ENCODE measurements at places on chromosomes 11 and 22.
A peak's percentile ranks its signal among the peaks of the same experiment; 100 is the strongest.

DNA sequence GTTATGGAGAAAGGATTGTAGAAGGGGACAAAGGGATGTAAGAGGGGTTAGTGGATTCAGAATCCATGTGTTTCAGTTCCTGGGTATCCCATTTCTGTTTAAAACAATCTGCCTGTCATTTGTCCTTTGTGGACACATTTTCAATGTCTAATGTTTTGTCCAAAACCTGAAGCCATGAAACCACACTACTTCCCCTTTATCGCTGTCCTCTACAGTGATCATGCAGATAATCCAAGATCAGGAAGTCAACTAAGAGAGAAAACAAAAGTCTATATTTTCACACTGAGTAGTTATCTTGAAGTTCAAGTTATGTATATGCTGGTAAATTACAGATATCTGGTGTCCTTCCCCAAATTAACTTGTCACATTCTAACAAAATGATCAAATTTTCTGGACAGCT is 457.0 kb downstream of the NTM start:
- no peak for DNase-seq

DNA sequence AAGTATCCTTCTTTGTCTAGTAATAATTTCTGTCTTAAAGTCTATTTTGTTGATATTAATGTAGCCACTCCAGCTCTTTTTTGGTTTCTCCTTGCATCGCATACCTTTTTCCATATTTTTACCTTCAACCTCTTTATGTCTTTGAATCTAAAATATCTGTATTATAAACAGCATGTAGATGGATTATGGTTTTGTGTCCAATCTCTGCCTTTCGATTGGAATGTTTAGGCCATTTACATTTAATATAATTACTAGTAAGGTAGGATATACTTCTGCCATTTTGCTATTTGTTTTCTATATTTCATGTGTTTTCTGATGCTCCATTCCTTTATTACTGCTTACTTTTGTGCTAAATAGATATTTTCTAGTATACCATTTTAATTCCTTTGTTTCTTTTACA is 39.5 kb downstream of the TMPRSS5 start:
- no peak for DNase-seq

DNA sequence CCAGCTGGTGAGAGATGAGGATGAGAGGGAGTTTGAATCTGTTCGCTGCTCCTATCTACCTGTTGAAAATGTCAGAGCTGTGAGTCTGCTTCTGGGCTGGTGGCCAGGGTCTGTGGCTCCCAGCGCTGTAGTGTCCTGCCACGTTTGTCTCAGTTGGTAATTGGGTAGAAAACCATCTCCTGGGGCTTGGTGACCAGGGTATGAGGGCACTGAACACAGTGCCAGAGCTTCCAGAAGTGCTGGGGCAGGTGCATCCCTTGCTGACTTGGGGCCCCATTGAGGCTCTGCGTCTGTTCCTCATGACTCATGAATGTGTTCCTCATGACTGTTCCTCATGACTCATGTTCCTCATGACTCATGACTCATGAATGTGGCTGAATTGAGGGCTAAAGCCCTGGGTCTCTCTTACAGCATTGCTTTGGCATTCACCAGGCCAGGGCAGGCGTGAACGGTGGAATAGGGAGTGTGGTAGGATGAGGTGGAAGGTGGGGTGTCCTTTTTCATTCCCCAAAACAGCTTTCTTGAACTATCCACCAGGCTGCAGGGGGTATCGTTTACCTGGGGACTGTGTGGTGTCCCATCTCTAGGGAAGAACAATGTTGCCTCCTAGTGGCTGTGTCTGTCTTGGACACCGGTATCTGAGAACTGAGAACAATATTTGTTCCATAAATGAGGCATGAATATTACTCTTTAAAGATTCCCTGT is 139.5 kb downstream of the COMMD9 start:
- DNase-seq = peak; percentile 61

GRCh38 chr11:122920579-122920978 is 38.0 kb downstream of the JHY start:
- peak; percentile 73 for DNase-seq

GRCh38 chr22:45163451-45164269 is at the start of gene NUP50:
Gene NUP50, plus strand, starts transcription at chr22:45163925. Its CDS starts 4,253 bp downstream, at chr22:45168178.
- DNase-seq = peak; percentile 84

- no peak for DNase-seq
Observed at GRCh38 chr11:17015627-17016126, 1.5 kb upstream of the PLEKHA7 start.

DNA sequence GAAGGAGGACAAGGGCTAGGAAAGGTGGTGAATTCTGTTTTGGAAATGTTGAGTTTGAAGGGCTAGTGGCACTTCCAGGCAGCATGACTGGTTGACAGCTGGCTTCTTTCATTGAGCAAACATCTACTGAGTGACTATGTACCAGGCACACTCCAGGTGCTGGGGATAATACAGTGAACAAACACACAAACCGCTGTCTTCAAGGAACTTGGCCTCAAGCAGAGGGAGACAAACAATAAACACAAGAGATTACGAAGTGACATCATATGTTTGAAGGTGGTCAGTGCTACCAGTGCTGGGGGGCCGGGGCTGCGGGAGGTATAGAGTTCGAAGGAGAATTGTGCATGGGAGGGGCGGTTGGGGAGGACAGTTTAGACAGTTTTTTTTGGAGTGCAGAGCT is 197.0 kb upstream of the SORL1-AS1 start:
- DNase-seq = peak; percentile 89

DNA sequence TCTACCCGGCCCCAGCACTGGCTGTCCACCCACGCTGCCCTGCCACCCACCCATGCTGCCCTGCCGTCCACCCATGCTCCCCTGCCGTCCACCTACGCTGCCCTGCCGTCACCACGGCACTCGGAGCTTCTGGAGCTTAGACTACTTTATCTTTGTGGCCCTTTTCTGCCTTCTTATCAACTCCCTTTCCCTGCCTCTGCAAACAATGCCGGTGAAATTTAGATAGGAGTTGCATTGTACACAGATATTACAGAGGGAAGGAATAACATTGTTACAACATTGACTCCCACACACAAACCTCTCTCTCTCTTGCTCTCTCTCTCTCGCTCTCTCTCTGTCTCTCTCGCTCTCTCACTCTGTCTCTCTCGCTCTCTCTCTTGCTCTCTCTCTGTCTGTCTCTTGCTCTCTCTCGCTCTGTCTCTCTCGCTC is 33.7 kb upstream of the BRSK2 start:
- no peak for DNase-seq

DNA sequence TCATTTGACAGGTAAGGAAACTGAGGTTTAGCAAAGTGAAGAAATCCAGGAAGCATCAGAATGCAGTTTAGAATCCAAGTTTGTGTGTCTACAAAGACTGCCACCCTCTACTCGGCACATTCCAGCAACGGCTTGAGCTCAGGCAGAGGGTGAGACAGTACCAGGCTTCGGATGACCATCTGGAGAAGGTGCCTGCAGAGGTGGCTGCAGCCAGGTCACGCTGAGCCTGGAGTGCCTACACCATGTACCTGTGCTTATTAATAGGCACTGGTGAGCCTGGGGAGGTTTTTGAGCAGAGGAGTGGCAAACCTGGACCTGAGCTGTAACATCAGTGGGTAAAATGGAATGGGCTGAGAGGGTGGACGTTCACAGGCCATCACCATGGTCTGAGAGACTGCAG is 4.7 kb downstream of the FXYD6 start:
- no peak for DNase-seq

DNA sequence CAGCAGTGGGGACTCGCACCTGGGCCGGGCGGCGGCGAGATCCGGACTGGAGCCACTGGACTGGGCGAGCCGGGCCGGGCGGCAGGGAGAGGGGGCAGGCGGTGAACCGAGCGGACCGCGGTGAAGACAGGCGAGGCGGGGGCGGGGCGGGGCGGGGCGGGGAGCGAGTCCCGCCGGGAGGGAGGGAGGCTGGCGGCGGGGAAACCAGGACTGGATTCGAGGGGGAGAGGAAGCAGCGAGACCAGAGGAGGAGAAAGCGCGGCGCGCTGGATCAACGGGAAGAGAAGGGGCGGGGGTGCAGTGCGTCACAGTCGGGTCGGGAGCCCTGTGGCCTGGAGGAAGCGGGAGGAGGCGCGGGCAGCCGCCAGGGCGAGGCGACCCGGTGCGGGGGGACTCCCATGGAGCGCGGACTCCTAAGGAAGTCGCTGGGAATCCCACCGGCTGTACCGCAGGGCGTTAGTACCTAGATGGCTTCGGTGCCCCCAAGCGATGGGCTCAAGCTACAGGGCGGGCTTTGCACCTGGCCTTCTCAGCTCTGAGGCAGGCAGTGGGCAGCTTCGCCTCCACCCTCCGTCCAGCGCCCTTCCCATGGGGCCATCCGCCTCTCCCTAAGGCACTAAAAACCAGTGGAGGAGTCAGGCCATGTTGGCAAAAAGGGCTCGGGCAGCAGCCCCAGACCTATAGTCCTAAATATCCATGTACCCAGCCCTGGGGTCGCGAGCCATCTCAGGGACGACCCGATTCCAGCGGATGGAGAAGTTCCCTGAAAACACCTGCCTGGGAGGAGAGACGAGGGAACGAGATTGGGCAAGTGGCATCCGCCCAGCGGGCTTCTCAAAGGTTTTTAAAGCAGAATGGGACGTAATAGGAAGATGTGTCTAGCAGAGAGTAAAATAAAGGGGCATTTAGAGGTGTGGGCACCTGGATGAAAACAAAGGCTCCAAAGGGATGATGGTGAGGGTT is at the start of gene TMEM121B:
TSS of gene TMEM121B (minus strand) at position 128 of the 963 bp plus-strand sequence. CDS start 233 bp downstream, outside the sequence.
- DNase-seq = peak; percentile 78

GRCh38 chr22:39797528-39798147 is 95.9 kb downstream of the ENTHD1 start:
- DNase-seq = no peak

- DNase-seq = no peak
Observed at GRCh38 chr11:133072378-133072777, 459.9 kb downstream of the OPCML start.

DNA sequence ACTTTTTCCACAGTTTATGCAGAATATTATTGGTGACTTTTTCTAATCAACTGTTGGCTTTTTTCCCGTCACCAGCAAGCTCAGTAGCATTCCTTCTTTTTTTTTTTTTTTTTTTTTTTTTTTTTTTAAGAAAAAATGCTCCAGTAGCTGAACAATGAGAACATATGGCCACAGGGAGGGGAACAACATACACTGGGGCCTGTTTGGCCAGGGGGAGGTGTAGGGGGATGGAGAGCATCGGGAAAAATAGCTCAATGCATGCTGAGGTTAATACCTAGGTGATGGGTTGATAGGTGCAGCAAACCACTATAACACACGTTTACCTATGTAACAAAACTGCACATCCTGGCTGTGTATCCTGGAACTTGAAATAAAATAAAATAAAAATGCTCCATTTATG is 82.5 kb downstream of the ARHGAP42 start:
- DNase-seq = no peak

GRCh38 chr11:10455637-10456487 is 798 bp downstream of the AMPD3 start:
- DNase-seq = peak; percentile 79

DNA sequence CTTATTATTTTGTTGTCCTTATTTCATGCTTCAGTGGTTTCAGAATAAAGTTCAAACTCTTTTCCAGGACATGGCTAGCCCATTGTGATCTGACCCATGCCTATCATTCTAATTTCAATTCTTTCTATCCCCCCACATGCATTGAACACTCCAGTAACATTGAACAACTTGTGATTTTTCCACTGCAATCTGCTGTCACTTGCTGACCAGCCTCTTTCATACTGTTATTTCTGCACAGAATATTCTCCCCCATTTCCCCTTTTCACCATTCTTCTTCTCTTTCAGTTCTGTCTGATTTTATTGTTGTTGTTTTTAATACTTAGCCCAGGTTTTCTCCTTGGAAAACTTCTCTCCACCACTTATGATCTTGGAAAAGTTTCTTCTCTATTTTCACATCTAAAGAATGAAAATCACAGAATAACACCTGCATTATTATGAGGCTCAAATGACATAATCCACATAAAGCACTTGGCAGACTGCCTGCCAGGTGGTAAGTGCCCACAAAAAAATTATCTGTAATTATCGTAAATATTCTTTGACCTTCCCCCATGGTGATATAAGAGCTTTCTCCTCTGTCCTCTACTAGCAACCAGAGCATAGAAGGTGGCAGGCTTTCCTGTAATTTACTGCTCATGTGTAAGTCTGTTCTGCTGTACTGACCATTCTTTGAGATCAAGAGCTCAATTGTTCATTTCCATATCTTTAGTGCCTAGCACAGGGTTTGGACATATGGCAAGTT is 51.9 kb upstream of the EED start:
- DNase-seq = peak; percentile 24

- no peak for DNase-seq
Observed at GRCh38 chr11:110070176-110070575, 23.0 kb upstream of the ZC3H12C start.

GRCh38 chr11:116932181-116932580 is 94.8 kb upstream of the APOA1 start:
- DNase-seq = no peak

DNA sequence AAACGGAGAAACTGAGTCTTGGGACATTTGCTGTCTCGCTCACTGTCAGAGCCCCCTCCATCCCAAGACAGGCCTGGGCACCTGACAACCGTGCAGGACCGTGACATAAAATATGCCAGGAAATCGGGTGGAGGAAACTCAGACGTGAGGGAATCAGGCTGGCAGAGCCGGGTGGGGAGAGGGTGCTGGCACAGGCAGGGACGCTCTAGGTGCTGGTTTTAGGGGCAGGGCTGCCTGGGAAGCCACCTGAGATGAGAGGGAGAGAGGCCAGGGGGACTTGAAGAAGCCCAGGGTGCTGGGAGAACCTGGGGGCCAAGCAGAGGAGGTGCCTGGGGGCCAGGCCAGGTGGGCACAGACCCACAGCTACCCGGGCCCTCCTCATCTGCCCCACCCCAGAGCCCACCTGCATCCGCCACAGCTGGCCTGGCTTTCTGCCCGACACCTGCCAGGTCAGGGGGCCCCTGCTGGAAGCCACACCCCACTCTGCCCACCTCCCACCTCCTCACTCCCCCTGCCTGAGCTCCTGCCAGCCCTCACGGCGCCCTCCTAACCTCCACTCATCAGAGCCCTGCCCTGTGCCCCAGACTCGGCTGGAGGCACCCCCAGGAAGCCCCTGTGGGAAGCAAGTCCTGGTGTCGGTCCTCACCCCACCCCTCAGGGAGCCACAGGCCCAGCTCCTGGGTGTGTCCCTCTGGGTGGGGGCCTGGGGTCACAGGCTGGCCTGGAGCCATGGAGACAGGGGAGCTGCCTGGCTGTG is 27.3 kb upstream of the MUC5AC start:
- no peak for DNase-seq

- DNase-seq = no peak
Observed at GRCh38 chr22:38724926-38725571, 19.3 kb downstream of the GTPBP1 start.

- no peak for DNase-seq
Observed at GRCh38 chr11:9109858-9110731, 18.7 kb upstream of the SCUBE2 start.

- no peak for DNase-seq
Observed at GRCh38 chr22:24833881-24834495, 28.0 kb downstream of the SGSM1 start.

- DNase-seq = no peak
Observed at GRCh38 chr11:104728927-104729326, 169.3 kb downstream of the CASP12 start.

DNA sequence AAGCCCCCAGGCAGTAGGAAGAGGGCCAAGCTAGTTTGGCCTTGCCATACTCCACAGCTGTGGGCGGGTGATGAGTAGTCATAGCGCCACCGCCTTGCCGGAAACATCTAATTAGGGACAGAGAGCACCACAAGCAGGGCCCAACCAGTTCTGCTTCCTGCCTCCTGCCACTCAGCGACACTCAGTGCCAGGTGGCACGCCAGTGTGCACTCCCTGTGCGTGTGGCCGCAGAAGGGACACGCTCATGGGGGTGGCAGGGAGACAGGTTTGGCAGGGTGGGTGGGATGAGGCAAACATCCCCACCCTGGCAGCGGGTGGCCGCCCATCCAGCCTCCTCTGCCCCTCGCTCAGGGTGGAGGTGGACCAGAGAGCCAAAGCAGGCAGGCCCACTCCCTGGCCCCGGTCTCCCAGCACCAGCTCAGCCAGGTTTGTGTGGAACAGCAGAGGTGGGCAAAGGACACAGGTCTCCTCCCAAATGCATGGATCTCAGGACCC is 4.9 kb downstream of the OVOL1 start:
- peak; percentile 86 for DNase-seq
